ENCODE measurements at places on chromosomes 2 and 18.
A peak's percentile ranks its signal among the peaks of the same experiment; 100 is the strongest.

- no peak for DNase-seq
Observed at GRCh38 chr2:45085487-45085886, 76.2 kb upstream of the SIX2 start.

DNA sequence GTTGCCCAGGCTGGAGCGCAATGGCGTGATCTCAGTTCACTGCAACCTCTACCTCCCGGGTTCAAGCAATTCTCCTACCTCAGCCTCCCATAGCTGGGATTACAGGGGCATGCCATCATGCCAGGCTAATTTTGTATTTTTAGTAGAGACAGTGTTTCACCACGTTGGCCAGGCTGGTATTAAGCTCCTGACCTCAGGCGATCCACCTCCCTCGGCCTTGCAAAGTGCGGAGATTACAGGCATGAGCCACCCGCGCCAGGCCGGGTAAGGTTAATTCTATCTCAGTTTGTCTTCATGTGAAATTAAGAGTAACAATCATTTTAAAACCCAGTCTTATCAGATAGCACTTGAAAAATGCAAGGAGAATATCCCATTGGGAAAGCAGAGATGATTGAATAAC, 1681.7 kb upstream of the DDX18 start:
- DNase-seq: no peak

DNA sequence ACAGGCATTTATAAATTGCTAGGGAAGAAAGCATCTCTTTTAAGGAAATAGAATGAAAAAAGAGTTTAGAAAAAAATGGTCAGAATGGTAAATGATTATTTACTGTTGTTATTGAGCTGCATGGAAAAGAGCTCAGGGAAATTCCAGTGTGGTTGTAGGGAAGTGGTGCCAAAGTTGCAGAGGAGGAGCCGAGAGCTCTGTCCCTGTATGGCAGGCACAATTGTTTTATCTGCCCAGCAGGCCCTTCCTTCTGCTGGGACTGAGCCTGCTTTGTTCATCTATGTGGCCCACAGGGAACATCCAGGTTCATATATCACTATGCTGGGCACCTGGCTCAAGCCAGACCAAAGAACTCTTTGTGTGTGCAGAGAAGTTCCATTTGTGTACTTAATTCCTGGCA, 80.8 kb upstream of the AGAP1 start:
- no peak for DNase-seq

DNA sequence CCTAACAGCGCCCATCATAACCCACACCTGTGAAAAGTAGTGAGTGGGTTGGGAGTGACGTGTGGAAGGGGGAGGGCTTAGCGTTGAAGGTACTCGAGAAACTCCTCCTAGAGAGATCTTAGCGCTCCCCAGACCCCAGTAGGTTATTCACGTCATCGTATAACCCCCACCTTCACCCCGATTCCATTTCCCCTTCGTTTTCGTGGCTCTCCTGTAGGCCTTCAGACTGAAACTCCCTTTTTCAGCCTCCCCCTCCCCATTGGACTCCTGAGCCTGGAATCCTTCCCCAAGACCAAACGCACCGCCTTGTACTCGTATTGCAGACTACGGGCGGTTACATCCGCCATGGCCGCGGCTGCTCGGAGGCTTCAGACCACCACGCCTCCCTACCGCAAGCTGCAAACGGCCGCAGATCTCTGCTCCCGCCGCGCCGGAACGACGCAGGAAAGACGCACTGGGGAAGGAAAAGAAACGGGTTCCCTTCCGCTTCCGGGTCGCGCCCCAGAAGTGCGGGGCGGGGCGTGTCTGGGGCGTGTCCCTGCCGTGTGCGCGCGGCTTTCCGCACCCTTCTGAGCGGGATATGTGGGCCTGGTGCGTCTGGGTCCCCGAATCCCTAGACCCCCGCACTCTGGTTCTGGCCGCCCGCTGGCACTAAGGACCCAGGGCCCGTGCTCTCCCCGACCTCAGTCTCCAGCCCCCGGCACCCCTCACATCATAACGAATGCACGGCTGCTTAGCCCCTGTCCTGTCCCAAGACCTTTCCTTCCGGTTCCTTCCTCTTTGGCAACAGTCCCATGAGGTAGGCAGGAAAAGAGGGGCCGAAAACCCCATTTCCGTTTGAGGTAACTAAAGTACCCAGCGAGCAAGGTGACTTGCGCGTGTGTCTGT, at the start of gene SNRNP200:
TSS of gene SNRNP200 (minus strand) at position 456 of the 888 bp plus-strand sequence. CDS start at position 347, 109 bp downstream.
- DNase-seq: peak; percentile 11

DNA sequence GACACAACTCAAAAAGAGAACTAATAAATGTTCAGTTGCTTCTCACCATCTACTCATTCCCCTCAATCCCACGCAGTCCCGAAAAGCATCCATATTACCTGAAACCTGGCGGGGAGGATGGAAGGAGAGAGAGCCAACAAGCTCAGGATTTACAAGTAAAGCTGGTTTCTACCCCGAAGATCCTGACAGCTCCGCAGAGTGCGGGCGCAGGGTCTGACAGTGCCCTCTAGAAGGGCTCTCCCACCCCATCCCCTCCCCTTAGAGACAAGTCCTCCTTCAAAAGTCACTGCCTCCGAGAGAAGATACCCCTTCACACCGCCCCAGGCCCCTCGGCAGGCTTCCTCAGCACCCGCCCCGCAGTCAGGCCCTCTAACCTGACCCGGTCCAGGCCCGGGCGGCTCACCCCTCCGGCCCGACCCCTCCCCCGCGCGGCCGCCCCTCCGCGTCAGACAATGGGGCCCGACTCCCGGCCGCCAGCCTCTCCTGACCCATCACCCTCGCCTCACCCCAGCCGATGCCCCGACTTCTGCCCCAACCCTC, 550 bp downstream of the RAB1A start:
- DNase-seq: no peak

DNA sequence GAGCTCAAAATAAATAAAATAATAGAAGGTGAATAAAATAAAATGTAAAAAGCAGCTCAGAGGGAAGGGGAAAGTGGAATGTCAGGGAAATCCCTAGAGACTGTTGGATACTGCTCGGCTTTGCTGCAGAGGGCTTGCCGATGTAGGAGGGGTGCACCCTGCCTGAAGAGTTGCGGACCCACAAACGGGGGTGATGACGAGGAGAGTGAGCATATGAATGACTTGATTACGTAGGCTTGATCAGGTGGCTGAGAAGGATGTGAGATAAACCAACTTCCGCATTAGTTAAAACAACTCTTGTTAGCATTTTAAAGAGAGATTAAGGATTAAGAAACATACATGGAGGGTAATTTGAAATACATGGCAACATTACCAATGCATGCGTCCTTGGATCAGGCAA, 21.0 kb upstream of the TMEM237 start:
- no peak for DNase-seq

DNA sequence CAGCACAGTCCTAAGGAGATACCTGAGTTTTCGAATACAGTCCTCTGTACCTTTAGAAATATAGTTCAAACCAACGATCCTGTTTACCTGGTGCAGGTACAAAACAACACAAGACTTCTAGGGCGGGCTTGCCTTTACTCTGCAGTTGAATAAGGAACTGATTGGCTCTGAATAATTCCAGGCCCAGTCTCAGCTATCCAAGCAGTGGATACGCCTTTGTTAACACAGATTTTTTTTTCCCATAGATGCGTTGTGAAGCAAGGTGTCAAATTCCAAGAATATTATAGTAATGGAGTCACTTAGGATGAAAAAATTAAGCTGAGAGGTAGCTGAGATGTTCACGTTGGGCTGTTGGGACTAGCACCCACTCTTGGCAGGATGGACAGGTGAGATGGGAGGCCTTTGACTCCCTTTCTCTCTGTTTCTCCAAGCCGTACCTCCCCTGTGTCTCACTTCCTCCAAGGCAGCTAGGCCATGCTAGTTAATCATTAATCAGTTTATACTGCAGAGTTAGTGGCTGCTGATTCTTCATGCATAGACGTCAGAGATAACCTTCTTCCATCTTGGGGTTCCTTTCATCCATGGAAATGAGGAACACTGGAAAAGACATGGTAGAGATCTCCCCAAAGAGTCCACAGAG, 380.8 kb upstream of the ACVR2A start:
- DNase-seq: no peak

GRCh38 chr2:15517793-15518192, 43.3 kb downstream of the NBAS start:
- no peak for DNase-seq

Measured in non-pigmented ciliary epithelial cell (primary cell).